ENCODE measurements at places on chromosomes 3 and 15.

DNA sequence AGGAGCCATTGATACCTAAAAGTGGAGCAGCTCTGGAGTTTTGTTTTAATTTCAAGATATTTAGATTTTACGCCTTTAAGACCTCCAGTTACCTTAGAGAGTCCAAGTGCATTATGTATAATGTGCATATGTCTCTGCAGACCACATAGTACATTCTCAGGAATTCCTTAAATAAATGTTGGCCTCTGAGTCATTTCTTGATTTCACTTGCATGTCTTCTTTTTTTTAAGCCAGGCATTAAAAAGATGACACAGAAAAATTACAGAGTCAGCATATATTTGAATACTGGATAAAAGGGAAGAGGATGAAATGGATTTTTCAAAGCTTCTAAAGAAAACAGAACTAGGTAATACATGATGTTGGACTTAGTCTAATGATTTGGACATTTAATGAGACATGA, 125.2 kb downstream of the TMCO5A start:
- no peak for DNase-seq

GRCh38 chr3:48267782-48268181, 26.9 kb downstream of the ZNF589 start:
- DNase-seq: no peak

DNA sequence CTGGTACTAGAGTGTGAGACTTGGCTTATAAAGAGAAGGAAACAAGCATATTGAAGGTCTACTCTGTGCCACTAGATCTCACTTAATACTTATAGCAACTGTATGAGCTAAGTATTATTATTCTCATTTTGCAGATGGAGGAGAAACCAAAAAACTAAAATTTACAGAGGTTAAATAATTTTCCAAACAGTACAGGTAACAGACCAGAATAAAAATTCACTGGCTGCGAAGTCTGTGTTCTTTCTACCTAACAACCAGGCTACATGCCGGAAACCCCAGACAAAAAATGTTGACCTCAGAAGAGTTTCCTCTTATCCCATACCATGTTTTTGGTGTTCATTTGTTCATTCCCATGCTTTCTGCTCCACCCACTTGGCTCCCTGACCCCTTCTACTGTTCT, 46.6 kb downstream of the CMSS1 start:
- no peak for DNase-seq

DNA sequence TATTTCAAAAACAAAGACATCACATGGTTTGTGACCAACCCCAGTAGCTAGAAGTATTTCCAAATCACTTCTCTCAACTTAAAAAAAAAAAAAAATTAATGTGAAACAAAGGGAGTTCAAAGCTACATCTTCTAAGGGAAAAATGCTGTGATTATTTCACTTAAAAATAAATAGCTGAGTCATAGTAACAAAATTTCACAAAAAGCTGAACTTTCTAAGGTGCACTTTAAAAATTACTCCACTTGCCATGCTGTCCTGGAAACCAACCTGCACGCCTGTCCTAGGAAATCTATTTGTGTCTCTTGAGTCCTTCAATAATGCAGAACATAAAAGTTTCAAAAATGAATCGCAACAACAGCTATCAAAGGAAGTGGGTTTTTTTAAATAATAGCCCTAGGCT, 1.8 kb downstream of the ACAP2 start:
- DNase-seq: no peak

- DNase-seq: peak; percentile 80
Measured at GRCh38 chr15:58227706-58228543, 89.7 kb downstream of the AQP9 start.

DNA sequence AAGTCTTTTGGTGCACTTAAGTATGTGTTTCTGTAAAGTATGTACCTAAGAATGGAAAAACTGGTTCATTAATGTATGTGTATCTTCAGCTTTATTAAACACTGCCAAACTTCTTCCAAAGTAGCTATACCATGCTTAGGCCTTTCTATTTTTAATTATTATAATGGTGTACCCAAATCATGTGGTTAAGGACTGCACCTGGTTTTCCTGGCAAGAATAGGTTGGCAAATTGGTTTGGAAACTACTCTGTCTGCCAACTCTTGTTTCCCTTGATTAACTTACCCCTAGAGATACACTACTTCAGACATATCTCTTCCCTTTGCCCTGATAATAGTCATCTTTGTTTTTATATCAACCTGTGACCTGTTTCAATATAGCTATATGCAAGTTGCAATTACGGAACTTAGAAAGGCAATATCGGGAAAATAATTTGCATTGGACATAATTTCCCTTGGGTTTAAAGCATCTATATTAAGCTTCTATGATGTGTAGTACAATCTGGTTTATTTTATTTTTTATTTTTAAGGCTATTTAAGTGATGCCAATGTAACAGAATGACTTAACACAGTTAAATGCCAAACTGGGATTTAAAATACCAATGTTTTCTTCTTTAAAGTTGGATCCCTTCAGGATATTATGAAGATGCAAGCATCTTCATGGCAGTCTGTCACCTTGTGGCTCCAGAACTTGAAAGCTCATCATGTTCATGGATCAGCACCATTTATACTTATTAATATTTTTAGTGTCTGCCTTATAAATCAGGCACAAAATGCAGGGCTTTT, 40.6 kb upstream of the TMEM108 start:
- no peak for DNase-seq

DNA sequence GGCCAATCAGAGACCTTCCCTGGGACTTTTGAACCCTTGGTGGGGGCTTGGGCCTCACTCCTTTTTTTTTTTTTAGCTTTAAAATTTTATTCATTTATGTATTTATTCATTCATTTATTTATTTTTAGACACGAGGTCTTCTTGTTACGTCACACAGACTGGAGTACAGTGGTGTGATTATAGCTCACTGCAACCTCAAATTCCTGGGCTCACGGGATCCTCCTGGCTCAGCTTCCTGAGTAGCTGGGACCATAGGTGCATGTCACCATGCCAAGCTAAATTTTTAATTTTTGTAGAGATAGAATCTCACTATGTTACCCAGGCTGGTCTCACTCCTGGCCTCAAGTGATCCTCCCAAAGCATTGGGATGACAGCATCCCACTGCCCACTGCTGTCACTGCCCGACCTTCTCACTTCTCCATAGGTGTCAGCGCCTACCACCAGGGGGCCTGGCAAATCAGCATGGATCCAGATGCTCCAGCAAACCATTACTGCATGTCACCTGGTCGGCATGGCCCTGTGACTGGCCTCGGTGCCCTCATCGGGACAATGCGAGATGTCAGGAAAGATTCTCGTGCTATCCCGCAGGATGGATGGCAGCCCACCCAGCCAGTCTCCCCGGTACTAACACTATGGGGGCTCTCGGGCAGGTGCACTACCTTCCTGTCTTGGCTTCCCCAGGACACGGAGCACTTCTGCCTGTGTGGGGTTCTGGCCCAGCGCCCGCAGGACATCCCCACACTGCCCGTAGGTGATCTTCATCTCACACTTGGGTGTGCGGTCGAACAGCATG, 3.0 kb downstream of the MYL3 start:
- no peak for DNase-seq

- peak; percentile 65 for DNase-seq
Measured at GRCh38 chr3:187456250-187456649, 88.1 kb downstream of the RTP4 start.

DNA sequence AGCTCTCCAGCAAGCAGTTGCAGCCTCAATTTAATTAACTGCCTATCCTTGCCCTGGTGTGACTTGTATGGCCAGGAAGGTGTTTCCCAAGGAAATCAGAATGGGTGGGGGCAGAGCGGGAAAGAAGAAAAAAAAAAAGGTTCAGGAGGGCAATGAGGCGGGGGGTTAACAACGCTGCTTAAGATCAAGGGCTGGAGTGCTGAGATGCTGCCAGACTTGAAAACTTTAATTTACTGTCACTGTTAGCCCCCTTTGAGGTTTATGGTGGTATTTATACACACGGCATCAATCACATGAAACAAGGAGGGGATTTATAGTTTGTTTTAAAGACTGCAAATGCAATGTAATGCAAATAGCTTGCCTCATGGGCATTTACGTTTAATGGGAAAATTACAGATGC, 319.4 kb upstream of the NR2F2 start:
- no peak for DNase-seq

- DNase-seq: no peak
Measured at GRCh38 chr15:84111575-84111974, 124.0 kb upstream of the GOLGA6L4 start.

DNA sequence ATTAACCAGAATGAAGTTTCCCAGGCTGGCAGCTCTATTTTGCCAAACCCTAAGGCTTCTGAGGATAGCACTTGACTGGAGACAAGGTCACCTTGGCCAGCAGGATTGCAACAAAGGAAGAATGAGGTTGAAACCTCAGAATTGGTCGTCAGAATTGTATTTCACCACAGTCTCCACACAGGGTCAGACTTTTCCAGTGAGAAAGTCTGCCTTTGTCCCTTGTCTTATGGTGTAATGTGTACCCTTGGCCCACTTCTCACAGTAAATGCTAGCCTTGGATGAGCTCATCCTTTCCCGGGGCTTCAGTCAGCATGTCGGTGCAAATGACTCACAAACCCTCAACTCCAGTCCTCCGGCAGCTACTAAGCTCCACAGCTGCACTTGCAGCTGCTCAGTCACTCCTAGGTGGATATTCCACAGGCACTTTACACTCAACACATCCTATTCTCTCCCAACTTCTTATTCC, 19.7 kb downstream of the SSR3 start:
- DNase-seq: peak; percentile 82

DNA sequence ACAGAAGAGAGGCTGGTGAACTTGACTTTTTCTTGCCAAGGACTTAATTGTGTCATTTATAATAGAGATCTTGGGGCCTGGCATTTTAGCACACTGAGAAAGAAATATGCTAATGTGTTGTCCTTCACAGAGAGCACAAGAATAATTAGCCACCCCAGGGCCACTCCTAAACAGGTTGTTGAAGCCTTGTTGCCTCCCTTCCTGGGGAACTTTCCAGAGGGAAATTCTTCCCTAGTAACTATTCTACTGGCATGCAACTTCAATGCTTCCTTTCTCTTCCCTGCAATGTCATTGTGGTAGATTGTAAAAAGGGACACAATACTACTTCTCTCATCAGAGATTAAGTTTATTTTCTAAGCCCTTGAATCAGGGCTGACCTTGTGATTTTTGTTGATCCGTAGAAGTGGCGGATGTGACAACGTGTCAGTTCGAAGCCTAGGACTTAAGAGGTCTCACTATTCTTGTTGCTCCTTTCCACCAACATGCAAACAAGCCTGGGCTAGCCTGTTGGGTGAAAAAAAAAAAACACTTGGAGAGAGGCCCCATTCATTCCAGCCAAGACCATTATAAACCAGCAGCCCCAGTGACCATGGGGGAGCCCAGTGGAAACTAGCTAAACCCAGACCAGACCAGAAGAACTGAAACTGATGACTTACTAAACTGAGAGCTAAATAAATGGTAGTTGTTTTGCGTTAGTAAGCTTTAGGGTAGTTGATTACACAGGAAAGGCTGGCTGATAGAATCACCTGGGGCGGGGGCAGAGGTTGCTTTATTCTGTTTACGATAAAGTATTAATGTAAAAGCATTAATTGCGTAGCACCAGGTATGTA, 287.2 kb downstream of the SHQ1 start:
- DNase-seq: peak; percentile 42

DNA sequence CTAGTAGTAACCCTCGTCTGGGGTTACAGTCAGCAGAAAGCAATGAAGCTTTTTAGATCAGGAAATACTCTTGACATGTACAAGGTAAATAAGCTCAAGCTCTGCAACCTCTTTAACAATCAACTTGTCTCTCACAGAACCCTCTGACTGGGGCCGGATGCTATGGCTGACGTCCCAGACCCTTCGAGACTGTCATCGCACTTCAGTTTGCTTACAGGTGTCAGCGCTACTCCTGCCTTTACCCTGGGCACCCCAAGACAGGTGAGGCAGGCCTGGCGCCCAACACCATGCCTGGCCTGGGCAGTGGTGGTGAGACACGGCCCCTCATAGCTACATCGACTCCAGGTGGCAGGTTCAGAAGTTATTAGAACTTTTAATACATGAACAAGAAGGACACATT, 30.6 kb downstream of the LRRFIP2 start:
- no peak for DNase-seq

GRCh38 chr15:78915341-78916087, 29.3 kb downstream of the CTSH start:
- DNase-seq: peak; percentile 68

- no peak for DNase-seq
Measured at GRCh38 chr3:127819086-127819485, 3.2 kb downstream of the MGLL start.

DNA sequence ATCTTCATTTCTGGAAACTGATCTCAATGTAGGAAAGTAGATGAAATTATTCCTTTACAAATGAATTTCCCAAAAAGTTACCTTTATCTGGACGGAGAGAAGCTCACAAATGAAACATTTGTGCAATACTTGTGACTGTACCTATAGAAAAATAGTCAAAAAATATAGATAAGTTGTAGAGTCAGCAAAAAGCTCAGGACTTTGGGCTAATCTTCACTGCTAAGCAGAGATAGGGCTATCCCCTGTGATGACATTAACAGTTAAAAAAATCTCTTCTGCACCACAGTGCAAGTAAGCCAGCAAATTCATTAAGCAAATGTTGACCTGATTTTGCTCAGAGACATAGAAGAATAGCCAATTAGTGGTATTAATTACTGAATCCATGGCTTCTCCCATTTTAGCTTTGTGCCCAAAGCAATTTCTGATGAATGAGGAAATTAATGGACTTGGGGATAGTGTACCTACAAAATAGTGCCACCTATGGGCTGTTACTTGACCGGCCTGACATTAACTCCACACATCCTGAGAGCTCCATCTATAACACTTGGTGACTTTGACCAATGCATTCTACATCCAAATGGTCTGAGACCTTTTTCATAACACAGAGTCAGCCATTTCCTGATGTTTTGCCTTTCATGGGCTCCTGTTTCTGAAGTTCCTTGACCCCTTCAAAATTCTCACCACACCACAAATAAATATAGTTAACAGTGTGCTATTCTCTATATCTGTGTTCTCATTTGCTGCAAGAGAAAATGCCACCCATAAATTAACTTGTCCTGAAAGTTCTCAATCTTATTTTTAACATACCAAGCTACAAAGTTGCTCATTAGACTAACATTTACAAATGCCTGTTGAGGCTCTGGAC, 105.0 kb downstream of the SSR3 start:
- DNase-seq: peak; percentile 36

GRCh38 chr3:117645561-117646242, 936.1 kb downstream of the TUSC7 start:
- DNase-seq: no peak

GRCh38 chr15:29922191-29922590, 99.9 kb upstream of the TJP1 start:
- no peak for DNase-seq

DNA sequence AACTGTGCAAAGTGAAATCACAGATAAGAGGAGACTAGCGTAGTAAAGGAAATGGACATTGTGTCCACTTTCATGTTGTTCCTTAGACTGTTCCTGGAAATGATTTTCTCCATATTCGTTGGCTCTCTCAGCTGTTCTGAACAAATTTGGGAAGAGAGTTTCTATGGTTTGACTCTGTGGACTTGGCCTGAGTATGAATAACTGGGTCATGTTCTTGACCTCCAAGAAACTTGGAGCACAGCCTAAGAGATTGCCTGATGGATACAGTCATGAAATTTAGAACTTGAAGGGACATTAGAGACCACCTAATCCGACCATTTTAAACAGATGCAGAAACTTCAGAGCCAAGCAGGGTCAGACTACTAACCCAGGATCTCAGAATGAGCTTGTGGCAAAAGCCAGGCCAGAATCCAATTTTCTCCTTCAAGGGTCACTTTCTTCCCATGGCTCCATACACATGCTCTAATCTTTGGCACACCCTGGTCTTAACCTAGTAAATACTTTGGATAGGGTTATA, 430.4 kb downstream of the RBMS3 start:
- DNase-seq: no peak
